Activated CD4-positive, alpha-beta T cell treated with anti-CD3 and anti-CD28 coated beads, Interleukin-2, amount 50 U/mL, for 24 hours (primary cell): ENCODE measurements at places on chromosomes 13 and 19.

GRCh38 chr13:24922387-24922744, 158.4 kb downstream of the RNF17 start:
- no peak for DNase-seq

- peak; percentile 38 for DNase-seq
Measured at GRCh38 chr19:49157445-49158224, at the start of gene TRPM4. TRPM4 (plus strand) TSS chr19:49157792; CDS start chr19:49157867, 75 bp downstream.

DNA sequence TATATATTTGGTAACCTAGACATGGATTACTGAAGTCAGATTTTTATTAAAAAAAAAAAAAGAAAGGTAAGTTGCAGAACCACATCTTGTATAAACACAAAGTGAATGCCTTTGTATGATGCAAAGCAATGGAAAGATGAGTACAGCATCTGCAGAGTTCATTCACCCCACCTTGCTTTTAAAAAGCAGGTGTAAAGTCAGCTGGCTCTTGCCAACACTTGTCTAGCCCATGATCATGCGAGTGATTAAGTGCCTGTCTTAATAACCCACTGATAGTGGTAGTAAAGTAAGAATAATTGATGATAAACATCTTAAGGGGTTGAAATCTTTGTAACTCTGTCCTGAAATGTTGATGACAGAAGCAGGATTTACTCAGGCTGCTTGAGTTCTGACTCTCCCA, 710.4 kb downstream of the EFNB2 start:
- no peak for DNase-seq

GRCh38 chr19:3902317-3902973, 22.0 kb downstream of the ATCAY start:
- no peak for DNase-seq

DNA sequence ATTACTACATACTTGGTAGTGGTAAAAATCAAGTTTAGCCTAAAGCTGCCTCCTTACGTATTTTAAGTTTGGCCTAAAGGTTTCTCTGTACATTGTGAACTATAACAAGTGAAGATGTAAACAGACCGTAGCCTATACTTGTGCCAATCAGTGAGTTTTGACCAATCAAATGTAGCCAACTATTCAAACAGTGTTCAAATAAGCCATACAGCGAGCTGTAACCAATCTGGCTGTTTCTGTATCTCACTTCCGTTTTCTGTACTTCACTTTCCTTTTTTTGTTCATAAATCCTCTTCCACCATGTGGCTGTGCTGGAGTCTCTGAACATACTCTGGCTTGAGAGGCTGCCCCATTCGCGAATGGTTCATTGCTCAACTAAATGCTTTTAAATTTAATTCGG, 2504.6 kb downstream of the PCDH9 start:
- no peak for DNase-seq

DNA sequence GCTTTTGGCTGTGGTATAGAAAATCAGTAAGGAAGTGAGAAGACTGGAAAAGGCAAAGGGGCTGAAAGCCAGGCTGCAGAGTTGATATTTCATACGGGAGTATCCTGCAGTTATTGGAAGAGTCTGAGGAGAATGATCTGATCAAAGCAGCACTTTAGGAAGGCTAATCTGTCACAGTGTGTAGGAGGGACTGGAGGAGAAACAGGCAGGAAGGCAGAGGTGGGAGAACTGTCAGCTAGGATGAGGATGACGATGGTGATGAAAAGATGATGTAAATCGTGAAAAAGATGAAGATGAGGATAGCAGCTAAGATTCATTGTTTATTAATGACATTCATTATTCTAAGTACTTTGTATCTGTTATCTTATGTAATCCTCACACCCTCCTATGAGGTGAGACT, 123.0 kb downstream of the DNAJC15 start:
- no peak for DNase-seq

- DNase-seq, result no peak
Measured at GRCh38 chr13:21738630-21739029, 67.8 kb downstream of the FGF9 start.

DNA sequence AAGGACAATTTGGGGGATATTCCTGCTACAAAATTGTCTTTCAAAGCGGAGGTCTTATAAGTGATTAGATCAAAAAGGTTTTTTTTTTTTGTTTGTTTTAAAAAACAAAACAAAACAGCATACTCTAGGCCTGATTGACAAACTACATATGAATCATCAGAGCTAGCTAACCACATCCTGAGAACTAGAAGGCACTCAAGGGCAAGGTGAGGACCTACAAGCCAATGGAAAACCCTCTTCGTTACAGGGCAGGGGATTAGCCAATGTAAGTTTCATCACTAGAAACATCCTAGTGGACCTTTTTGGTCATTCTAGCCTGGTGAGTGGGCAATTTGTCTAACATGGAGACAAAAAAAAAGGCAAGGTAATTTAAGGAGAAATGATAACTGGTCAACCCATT, 428.6 kb downstream of the RFC3 start:
- no peak for DNase-seq

DNA sequence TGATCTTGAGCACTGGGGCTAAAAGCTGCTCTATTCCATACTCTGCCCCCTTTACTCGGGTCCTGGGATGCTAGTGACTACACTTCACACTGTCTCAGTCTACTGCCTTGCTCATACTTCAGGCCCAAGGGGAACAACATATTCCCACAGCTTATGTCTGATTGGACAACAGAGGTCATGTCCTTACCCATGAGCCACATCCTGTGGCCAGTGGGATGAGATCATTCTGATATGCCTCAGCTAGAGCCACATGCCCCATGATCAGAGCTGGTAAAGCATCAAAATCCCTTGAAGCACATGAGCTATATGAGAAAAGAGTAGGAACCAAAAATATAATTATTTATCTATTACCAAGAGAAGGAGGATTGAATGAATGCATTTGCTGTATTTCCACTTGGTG, 290.1 kb upstream of the TSHZ3 start:
- no peak for DNase-seq

DNA sequence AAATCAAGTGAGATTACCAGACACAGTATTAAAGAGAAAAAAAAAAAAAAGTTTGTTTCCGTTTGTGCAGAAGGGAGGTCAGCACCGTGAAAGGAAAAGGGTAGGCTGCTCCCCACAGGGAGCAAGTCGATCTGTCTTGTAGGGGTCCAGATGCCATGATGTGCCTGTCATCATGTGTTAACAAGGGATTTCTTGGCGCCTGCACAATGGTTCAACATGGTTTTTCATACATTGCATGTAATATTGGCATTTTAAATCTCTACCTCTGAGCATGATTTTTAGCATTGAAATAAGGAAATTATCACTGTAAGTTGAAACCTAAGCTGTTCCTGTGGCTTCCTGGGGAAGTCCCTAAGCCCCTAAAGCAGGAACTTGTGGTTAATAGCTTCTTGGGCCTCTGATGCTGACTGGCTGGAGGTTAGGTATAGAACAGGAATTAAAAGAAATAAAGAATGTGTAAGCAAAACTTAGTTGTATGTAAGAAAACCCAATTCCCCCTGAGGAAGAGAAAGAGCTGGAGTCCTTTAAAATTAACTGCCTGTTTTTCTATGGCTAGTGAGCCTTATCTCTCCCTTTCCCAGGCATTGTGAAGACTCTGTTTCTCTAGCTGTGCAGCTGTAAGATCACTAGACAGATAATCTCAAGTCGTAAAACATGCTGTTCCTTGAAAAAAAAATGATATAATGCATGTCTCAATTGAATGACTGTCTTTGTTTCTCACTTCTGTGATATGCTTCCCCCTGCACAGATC, 7.4 kb upstream of the FCGBP start:
- peak; percentile 53 for DNase-seq

DNA sequence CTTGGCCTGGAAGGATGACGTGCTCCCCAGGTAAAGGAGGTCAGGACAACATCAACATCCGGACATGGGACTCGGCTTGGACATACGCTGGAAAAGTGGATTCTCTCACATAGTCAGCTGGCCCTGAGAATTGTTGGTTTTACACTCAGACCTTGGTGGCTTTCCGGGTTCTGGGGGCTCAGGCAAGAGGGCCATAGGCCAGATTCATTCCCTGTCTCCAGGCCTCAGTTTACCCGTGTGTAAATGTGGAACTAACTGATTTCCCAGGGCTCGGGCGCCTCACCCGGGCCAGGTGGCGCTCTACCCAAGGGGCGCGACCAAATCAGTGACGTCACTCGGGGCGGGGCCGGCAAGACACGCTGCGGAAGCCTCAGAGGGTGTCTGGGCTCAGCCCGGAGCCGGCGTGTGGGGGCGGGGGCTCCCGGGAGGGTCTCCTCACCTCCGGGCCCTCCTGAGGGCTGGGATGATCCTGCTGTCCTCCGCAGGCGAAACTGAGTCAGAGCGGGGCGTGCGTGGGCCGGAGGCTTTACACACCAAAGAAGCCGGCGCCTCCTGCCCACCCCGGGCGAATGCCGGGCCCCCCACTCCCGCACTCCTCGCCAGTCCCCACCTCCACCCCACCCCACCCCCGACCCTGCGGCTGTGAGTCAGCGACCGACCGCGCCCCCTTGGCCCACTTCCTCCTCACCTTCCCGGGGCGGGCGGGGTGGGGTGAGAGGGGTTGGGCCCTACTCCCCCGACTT, 862 bp upstream of the VASP start:
- DNase-seq, result peak; percentile 98

- no peak for DNase-seq
Measured at GRCh38 chr13:81927347-81927746, 1586.4 kb upstream of the SPRY2 start.

- DNase-seq, result no peak
Measured at GRCh38 chr13:50998326-50998725, 88.7 kb downstream of the RNASEH2B start.

- no peak for DNase-seq
Measured at GRCh38 chr13:57075588-57075987, 65.1 kb upstream of the PRR20A start.

DNA sequence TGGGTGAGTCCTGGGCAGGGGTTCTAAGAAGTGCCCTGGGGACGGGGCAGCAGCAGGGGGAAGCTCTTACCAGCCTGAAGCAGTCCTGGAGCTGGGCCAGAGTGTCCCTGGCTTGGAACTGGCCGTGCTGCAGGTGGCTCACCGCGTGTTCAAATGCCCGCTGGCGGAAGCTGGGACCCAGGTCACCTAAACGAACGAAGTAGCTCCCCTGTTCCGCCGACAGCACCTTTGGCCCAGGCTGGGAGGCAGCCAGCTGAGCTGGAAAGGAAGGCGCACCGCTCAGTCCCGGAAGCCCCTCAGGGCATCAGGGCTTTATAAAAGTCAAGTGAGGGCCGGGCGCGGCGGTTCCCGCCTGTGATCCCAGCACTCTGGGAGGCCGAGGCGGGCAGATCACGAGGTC, 9.6 kb downstream of the PLIN4 start:
- no peak for DNase-seq

- peak; percentile 36 for DNase-seq
Measured at GRCh38 chr19:19554074-19555023, 16.3 kb downstream of the CILP2 start.

- DNase-seq, result no peak
Measured at GRCh38 chr19:4539693-4540581, at the start of gene LRG1. LRG1 (minus strand) TSS chr19:4540036; CDS start chr19:4540013, 23 bp downstream.

GRCh38 chr13:50677687-50678463, 165.6 kb downstream of the DLEU7 start:
- no peak for DNase-seq

DNA sequence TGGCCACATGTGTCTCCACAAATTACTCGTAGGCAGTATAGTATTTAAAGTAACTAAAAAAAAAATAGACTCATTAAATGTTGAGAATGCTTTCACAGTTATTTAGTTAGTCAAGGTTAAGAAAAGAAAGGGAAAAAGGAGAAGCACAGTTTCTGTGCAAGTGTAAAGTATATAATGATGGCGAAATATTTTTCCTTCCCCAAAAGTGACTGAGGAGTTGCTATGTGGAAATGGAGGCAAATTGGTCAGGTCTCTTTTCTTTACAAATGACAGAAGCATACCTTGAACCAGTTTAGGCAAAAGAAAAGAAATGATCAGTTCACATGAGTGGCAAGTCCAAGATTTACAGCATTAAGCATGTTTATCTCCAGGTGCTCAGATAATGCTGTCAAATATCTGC, 18.0 kb downstream of the CSNK1A1L start:
- DNase-seq, result no peak

DNA sequence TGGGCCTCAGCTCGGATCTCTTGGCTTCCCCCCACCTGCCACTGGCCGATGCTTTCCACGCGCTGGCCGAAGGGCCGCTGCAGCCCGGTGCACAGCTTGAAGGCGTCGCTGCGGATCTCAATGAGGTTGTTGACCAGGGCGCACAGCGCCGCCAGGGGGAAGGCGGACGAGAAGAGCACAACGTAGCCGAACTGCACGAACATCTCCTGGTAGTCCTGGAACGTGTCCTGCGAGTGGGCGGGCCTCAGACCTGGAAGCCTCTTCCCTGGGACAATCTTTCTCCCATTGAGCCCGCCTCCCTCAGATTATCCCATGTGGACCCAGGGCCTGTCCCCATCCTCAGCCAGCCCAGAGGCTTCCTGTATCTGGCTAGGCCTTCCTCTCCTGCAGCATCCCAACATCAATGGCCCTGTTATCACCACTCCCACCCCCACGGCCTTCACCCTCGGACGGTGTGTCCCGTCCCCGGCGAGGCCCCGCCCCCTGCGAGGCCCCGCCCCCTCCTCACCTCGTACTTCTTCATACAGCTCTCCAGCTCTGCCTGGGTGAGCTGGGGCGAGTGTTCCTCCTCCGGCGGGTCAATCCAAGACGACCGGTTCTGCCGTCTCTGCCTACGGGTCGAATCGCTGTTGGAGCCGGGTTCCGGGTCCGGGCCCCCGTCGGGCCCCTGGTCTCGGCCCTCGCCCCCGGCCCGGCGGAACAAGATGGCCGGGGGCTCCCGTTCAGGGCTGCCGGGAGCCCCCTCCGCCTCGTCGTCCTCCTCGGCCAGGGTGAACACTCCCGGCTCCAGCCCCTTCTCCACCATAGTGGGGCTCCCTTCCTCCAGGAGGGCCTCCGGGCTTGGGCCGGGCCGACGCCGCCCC, 6.8 kb downstream of the ANO8 start:
- no peak for DNase-seq

DNA sequence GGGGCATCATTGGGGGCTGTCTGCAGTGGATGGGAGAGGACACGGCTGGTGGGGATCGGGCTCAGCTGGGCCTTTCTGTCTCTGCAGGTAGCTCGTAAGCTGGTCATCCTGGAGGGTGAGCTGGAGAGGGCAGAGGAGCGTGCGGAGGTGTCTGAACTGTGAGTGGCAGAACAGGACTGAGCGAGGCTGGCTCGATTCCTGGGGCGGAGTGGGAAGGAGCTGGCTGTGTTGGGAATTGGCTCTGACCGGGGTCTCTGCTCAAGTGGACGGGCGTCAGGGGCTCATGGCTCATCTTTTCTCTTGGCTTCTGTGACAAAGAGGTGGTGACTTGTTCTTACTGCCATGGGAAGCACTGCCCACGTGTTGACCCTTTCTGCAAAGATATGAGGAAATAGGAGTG, 11.6 kb downstream of the TPM4 start:
- DNase-seq, result no peak
